ENCODE measurements at places on chromosomes 2 and 18. TPM values are rescaled to one million over a fixed set of nuclear protein-coding genes. Genes with fewer than 3 reads are reported as not detected.

DNA sequence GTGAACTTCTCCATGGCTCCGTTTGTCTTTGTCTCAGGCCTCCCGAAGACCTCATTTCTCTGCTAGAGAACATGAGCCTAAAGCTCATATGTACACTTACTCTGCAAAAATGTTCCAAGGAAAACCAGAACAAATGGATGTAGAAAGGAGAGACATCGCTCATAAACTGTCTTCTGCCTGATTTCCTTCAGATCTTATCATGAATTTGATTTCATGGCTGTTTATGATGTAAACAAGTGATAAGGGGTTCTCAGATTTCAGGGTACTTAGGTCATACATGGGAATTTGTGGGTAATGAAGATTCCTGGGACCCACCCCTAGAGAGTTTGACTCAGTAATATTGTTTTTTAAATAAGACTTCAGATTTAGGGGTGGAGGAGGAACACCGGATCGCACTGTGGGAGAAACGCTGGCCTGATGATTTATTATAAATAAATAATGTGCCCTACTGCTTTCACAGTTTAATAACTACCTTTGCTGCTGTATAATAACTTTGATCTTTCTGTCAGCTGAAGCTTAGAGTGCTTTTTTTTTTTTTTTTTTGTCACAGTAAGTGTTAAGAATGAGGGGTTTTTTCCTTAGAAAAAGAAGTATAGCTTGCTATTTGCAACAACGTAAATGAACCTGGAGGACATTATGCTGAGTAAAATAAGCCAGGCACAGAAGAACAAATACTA lies 14.9 kb downstream of the AOX1 start:
- H3K4me3 ChIP-seq: no peak overlapping the region
- H3K27ac ChIP-seq: no peak overlapping the region
- no peaks in the 10 kb centered on the region for H3K36me3 ChIP-seq
- H3K27me3 ChIP-seq: no peaks in the 10 kb centered on the region
- no peaks in the 10 kb centered on the region for H3K4me1 ChIP-seq

GRCh38 chr2:125479143-125479636 lies 1176.8 kb upstream of the GYPC start:
- no peaks in the 10 kb centered on the region for H3K4me1 ChIP-seq
- no peak for DNase-seq
- no peak overlapping the region for H3K27ac ChIP-seq
- no peaks in the 10 kb centered on the region for H3K36me3 ChIP-seq
- H3K27me3 ChIP-seq: no peaks in the 10 kb centered on the region
- no peak overlapping the region for H3K4me3 ChIP-seq

- no peaks in the 10 kb centered on the region for H3K4me1 ChIP-seq
- no peaks in the 10 kb centered on the region for H3K27me3 ChIP-seq
- no peaks in the 10 kb centered on the region for H3K36me3 ChIP-seq
- DNase-seq: no peak
- H3K4me3 ChIP-seq: no peak overlapping the region
- H3K27ac ChIP-seq: no peak overlapping the region
Measured at GRCh38 chr18:28359176-28359575, 182.2 kb upstream of the CDH2 start.

DNA sequence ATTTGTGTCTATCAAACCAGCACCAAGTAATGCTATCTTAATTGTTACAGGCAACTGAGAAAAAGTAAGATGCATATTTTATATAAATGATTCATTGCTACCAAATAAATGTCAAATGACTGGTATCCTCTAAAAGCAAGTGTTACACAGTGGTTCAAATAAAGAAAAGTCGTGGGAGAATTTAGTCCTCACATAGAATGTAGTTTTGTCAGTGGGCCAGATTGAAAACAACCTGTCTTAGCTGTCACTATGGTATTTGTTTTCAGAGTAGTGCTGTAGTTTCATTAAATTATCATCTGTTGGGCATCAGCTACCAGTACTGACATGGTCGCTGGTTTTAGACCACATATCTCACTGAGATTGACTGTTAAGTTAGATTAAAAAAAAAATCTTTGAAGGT lies 10.2 kb upstream of the EIF2AK3 start:
- no peaks in the 10 kb centered on the region for H3K36me3 ChIP-seq
- no peak overlapping the region for H3K27ac ChIP-seq
- H3K4me1 ChIP-seq: no peaks in the 10 kb centered on the region
- DNase-seq: no peak

GRCh38 chr2:191220671-191221070 lies 24.5 kb upstream of the MYO1B start:
- no peaks in the 10 kb centered on the region for H3K36me3 ChIP-seq
- DNase-seq: no peak
- H3K4me1 ChIP-seq: peaks cover 10% of the 10 kb centered on the region
- no peaks in the 10 kb centered on the region for H3K27me3 ChIP-seq
- peak overlapping the region; percentile 18 for H3K27ac ChIP-seq

GRCh38 chr2:73697606-73698005 lies 39.5 kb downstream of the TPRKB start:
- no peaks in the 10 kb centered on the region for H3K27me3 ChIP-seq
- no peak for DNase-seq
- no peak overlapping the region for H3K4me3 ChIP-seq
- H3K36me3 ChIP-seq: no peaks in the 10 kb centered on the region
- no peaks in the 10 kb centered on the region for H3K4me1 ChIP-seq
- H3K27ac ChIP-seq: no peak overlapping the region

GATA6 gene
- 0.51 TPM for total RNA-seq

CFAP210 gene
- total RNA-seq: 0.23 TPM

MLPH gene
- total RNA-seq: 60.2 TPM

SERPINB13 gene
- total RNA-seq: not detected

DNA sequence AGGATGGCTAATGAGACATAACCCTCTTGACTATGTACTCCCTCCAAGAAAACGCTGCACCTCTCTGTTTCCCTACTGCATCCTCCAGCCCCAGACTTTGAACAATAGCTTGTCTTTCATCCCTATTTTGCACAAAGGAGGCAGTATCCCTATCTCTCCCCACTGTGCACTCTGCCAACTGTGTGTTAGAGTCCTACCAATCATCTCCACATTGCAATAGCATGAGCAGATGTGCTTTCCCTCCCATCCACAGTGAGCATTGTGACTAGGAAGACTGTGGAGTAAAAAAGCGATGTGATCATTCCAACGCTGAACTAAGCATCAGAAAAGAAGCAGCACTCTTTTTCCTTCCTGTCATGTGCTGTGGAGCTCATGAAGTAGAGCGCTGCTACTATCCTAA lies 206.3 kb upstream of the GULP1 start:
- H3K4me3 ChIP-seq: no peak overlapping the region
- no peaks in the 10 kb centered on the region for H3K4me1 ChIP-seq
- no peak overlapping the region for H3K27ac ChIP-seq
- H3K36me3 ChIP-seq: no peaks in the 10 kb centered on the region
- no peak for DNase-seq

DNA sequence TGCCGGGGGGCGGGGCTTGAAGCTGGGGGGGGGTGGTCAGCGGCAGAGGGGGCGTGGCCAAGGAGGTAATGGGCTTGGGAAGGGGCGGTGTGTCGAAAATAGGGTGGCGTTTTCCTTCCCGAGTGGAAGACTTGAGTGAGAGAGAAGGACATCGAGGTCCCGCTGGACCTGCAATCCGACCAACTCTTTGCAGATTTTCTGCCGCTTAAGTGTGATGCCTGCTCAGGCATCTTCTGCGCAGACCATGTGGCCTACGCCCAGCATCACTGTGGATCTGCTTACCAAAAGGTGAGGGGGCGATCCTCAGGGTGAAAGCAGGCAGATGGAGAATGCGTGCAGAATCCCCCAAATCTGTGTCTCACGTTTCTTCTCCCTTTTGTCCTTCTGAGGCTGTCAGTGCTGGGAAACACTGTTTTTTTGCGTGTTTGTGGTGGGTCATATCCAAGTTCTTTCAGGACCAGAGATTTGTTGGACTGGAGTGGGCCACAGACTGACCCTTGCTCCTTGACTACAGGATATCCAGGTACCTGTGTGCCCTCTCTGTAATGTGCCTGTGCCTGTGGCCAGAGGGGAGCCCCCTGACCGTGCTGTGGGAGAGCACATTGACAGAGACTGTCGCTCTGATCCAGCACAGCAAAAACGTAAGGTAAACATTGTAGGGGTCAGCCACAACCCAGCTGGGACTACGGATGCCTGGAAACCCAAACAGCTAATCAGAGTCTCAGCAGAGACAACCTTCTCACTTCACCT lies 727 bp downstream of the ZFAND2B start:
- H3K27me3 ChIP-seq: no peaks in the 10 kb centered on the region
- H3K4me3 ChIP-seq: peak overlapping the region; percentile 93
- no peak for DNase-seq
- peak overlapping the region; percentile 84 for H3K27ac ChIP-seq

GRCh38 chr2:222813177-222813843 lies 47.5 kb upstream of the ACSL3 start:
- no peaks in the 10 kb centered on the region for H3K27me3 ChIP-seq
- H3K36me3 ChIP-seq: no peaks in the 10 kb centered on the region
- H3K4me1 ChIP-seq: no peaks in the 10 kb centered on the region
- H3K27ac ChIP-seq: no peak overlapping the region

MRO gene
- total RNA-seq: not detected

PLB1 gene
- total RNA-seq: 0.80 TPM

DNA sequence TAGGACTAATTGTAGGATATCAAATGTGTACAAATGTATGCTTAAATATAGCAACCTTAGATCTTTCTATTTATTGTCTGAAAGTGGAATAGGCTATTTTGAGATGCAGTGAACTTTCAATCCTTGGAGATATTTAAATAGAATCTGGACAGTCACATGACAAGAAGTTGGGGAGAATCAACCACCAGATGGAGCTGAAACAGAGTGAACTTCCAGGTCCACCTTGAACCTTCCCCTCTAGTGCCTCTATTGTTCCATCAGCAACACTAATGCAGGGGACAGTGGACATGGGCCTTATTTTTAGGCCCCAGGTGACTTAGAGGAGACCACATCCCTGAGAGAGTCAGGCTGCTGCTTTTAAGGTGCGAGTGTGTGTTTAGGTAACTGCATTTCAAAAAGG lies 37.0 kb upstream of the CRIM1 start:
- H3K4me3 ChIP-seq: no peak overlapping the region
- no peaks in the 10 kb centered on the region for H3K27me3 ChIP-seq
- H3K4me1 ChIP-seq: no peaks in the 10 kb centered on the region
- H3K27ac ChIP-seq: no peak overlapping the region

DNA sequence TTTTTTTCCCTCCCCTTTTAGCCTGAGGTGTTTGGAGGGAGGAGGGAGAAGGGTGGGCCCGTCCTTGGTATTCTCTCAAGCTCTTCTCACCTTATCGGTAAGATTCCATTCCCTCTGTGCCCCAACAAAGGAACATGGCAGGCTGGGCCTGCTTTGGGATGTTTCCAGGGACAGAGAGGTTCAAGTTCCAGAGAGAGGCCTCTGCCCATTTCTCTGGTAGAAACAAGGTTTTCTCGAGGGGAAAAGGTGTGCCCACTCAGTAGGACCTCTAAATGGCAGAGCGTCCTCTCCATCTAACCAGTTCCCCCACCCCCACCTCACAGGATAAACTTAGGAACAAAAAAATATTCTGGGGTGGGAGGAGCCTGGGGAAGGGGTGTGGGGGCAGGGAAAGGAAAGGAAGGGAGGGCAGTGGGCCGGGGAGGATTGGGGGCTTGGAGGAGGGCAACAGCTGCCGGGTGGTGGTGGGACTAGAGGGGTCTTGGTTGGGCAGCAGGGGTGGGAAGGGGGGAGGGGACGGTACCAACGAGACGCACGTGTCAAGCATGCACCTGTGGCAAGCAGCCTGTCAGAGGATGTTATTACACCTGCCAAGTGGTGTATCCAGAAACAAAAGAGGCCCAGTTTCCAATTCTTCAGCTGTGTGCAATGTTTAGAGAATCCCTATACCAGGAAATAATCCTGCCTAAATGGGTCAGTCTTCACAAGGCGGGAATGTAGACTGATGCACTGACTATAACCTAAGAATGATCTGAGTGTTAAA lies 2.1 kb downstream of the PCBP1 start:
- H3K4me3 ChIP-seq: peak overlapping the region; percentile 75
- peaks cover 14% of the 10 kb centered on the region for H3K36me3 ChIP-seq
- peak overlapping the region; percentile 99 for H3K27ac ChIP-seq
- no peak for DNase-seq
- H3K27me3 ChIP-seq: no peaks in the 10 kb centered on the region

GRCh38 chr18:77711096-77711495 lies 461.4 kb downstream of the GALR1 start:
- DNase-seq: no peak
- H3K27ac ChIP-seq: no peak overlapping the region
- no peak overlapping the region for H3K4me3 ChIP-seq
- no peaks in the 10 kb centered on the region for H3K36me3 ChIP-seq
- peaks cover 17% of the 10 kb centered on the region for H3K27me3 ChIP-seq

DNA sequence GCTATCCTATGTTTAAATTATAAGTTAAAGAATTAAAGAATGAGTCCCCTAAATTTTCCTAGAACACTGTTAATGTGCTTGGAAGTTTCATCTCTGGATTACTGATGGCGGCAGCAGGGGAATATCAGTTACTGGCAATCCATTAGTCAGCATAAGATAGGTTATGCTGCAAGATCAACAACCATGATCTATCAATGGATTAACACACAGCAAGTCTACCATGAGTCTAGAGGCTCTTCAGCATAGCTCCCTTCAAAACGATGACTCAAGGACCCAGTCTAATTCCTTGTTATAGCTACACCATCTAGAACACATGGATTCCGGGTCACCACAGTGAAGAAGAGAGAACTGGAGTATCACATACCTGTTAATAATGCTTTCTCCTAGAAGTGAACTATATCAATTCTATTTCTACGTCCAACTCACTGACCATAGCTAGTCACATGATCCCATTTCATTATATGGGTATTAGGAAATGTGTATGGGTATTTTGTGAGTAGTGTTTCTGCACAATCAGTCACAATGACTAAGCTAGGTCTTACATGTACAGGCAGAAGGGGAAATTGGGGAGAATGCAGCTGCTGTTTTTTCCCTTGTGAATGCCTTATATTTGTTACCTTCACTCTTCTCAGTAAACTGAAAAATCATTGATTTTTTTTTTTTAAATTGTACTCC lies 108.3 kb upstream of the MAPRE2 start:
- no peak overlapping the region for H3K27ac ChIP-seq
- no peaks in the 10 kb centered on the region for H3K36me3 ChIP-seq
- no peaks in the 10 kb centered on the region for H3K27me3 ChIP-seq

DNA sequence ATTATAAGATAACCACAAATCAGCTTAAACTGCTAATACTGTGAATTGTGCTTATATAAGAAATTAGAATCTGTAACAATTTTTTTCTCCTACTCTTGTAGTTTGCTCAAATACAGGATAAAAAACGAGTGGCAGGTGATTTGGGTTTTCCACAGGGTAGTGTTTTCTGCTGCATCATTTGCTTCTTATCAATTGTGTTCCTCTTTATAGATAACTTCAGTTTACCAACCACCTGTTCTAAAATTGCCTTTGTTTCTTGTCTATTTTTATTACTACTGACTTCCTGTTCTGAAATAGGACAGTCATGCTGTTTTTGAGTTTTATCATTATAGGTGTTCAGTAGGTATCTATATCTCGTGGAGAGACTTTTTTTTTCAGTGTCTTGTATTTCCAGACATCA lies 56.9 kb downstream of the MFSD6 start:
- H3K4me3 ChIP-seq: no peak overlapping the region
- no peaks in the 10 kb centered on the region for H3K27me3 ChIP-seq
- no peaks in the 10 kb centered on the region for H3K36me3 ChIP-seq

PDE11A gene
- total RNA-seq: not detected

CCDC68 gene
- total RNA-seq: 0.41 TPM

ACMSD gene
- total RNA-seq: not detected

MAPK4 gene
- not detected for total RNA-seq

Measured in Panc1 (cell line).